ENCODE measurements at places on chromosomes 7 and 10.
A peak's percentile ranks its signal among the peaks of the same experiment; 100 is the strongest.

DNA sequence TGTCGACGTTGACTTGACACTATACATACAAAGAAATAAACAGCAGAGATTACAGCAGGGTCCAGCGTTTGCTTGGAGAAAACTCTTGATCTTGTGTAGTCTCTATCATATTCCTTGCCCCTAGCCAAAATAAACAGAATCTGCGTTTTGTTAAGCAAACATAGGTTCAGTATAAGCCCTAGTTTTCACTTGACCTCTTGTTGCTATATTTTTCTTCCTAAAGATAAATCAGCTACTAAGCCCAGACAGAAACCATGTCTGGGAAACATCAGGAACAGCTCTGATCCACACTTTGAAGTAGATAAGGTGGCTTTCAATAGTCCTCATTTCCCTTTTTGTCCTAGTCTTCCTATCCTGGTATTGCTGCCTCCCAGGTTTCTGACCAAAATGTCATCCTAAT, 328.2 kb upstream of the MAGI2 start:
- no peak for DNase-seq

GRCh38 chr10:86063341-86063740, 303.3 kb downstream of the GRID1 start:
- no peak for DNase-seq

DNA sequence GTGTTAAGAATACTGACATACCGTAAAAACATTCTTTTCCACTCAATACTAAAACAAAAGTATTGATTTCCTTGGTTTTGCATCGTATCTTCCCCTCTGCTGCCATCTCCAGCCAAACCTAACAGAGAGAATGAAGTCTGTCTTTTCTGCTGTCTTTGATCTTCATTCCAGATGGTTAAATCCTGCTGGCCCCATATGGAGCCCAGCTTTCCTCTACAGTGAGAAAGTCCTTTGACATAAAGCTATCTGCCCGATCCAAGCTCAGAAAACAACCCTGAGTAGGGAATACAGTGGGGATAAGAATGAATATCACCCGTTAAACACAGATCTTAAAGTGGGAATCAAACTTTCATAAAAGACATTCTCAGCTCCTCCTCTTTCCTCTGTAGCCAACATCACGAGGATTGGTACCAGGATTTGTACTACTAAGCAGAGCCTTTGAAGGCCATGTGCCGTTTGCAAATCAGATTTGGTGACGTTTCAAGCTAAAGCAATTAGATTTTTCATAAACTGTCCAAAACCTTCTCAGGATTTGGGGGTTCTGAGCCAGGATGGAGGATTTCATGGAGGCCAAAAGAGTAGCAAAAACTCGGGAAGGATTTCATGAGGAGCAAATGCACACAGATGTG, 30.8 kb upstream of the GPAM start:
- DNase-seq, result peak; percentile 18

DNA sequence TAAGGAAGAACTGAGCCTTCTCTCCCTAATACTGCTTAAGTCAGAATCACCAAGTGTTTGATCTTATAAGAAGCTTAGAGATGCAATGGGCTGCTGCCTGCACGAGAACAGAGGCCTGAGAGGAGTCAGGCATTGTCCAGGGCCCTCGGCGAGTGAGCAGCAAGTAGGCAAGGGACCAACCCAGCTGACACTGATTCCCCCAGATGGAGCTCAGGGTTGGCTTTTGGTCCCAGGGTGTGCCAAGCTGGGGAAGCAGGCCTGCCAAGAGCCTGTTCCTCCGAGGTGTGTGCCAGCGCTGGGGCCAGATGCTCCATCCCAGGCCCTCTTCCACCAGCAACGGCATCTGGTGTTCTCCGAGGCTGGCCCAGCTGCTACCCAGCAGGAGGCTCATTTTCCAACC, 222.0 kb upstream of the ZMIZ1 start:
- DNase-seq, result no peak

DNA sequence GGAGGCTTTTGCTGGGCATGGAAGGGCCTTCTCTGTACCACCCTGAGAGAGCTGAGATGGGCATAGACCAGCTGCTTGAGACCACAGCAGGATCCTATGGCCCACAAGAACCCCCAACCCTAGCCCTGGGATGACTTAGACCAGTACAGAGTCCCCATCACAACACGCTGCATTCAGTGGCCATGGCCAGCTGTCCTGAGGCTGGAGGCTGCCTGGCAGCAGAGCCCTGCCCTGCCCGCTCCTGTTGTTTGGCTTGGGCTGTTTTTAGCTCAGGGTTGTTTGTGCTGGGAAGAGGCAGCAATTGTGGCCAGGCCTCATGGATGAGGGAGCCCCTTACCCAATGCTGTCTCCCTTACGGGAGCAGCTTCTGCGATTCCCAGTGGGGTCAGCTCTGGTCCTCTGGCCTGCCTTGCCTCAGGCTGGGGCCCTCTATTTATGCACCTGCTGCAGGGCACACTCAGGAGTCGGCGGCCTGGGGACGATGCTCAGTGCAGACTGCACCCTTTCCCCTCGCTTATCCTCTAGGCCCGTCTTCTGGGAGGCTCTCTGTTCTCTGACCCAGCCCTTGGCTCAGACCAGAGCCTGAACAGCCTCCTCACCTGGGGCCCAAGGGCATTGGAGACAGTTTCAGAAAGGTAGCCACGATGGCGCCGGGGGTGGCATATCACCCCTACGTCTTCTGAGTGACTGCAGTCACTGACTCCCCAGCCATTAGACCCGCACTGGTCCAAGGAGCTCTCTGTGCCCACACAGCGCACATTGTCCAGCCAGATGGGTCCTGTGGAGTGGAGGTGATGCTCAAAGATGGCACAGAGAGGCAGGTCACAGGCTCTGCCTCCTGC, 6.3 kb downstream of the LOXL4 start:
- no peak for DNase-seq

DNA sequence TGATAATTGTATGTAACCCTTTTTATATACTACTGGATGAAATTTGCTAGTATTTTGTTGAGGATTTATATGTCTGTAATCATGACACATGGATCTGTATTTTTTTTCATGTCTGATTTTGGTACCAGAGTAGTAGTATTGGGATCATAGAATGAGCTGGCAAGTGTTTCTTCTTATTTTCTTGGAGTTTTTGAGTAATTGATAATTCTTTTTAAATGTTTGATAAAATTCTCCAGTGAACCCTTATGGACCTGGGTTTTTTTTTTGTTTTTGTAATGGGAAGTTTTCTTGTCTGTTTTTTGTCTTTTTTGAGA, 28.4 kb downstream of the ZNF33A start:
- DNase-seq, result no peak

Measured in fibroblast of mammary gland (primary cell).